RCC 7860 (cell line): ENCODE measurements at places on chromosomes 6 and 20.

DNA sequence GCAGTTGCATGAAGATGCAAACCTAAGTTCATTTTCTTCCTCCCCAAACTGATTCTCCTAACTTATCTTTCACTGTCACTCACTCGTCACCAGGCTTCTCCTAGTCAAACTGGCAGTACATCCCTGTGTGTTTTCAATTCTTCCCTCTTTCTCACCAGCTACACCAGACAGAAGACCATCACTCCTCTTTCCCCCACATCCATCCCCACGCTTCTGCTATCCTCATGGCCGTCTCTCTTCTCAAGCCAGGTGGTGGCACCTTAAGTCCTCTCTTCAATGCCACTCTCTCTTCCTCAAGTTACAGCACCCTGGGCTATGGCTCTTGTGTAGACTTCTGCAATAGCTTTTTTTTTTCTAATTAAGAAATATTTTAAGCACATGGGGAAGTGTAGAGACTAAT lies 14.4 kb upstream of the TREM2 start:
- no peak for DNase-seq

GRCh38 chr6:33834401-33835392 lies 30.9 kb upstream of the MLN start:
- no peak for DNase-seq

DNA sequence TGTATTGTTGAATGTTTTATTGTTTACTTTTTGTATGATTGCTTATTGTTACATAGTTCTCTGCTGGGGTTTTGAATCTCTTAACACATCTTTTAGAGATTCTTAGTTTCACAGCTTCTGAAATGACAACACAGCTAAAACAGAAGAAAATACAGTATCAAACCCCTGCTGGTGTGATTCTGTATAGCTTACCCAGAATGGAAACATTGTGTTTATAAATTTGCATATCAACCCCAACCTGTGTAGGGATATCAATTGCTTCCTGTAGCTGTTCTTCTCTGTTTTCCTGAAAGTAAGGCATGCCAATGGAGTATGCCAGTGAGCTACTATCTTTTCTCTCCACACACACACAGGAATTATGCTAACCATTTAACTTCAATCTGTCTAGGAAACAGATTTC lies 64.3 kb upstream of the ID4 start:
- no peak for DNase-seq

- peak; percentile 15 for DNase-seq
Observed at GRCh38 chr6:83062225-83062624, 3.4 kb downstream of the UBE3D start.

GRCh38 chr6:84455511-84456029 lies 228.1 kb upstream of the CEP162 start:
- DNase-seq = peak; percentile 37

- no peak for DNase-seq
Observed at GRCh38 chr6:89596056-89596455, 42.5 kb downstream of the LYRM2 start.

DNA sequence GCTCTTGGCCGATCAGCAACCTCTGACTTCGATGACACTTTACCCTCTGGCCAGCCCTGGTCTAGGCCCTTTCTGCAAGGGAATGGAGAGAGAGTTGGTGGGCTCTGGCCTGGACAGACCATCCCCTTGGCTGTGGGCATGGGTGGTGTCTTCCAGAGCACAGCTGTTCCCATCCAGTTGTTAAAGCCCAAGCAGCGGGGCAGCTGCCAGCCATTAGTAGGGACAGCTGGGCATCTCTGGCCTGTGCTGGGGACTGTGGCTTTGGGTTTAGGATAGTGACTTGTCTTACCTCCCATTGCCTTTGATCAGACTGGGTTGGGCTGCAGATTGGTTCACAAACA lies 2.8 kb downstream of the CDC25B start:
- no peak for DNase-seq

- DNase-seq = no peak
Observed at GRCh38 chr6:108748055-108748454, 100.2 kb upstream of the ARMC2 start.

GRCh38 chr6:5672581-5673011 lies 334.1 kb downstream of the NRN1 start:
- peak; percentile 66 for DNase-seq

GRCh38 chr20:48197066-48197465 lies 411.8 kb upstream of the SULF2 start:
- DNase-seq = no peak

DNA sequence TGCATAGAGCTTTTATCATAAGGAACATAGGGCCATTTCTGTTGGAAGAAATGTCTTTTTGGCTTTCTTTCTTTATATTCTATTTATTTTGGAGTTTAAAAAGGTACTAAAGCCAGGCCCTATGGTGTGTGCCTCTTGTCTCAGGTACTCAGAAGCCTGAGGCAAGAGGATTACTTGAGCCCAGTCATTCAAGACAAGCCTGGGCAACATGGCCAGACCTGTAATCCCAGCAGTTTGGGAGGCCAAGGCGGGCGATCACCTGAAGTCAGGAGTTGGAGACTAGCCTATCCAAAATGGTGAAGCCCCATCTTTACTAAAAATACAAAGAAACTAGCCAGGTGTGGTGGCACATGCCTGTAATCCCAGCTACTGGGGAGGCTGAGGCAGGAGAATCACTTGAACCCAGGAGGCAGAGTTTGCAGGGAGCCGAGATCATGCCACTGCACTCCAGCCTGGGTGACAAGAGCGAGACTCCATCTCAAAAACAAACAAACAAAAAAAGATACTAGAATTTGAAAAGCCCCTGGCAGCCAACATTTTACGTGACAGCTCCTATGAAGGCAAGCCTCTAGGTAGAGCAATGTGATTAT lies 80.0 kb downstream of the CBFA2T2 start:
- DNase-seq = no peak

DNA sequence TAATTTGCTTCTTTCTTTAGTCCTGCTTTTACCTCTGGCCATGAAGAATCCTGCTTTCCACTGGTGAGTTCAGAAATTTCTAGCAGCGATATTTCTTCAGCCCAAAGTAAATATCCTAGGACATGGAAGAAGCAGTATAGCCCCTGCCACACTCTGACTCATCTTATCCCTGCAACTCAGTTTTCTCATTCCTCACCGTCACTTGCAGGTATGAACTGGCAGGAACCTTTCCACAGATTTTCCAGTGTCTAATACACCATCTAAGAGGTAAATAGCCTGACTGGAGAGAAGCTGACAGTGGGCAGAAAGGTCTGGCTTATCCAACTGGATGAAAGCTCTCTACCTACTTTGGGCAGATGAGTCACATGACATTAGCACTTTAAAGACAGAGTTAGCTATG lies 816.7 kb upstream of the FLRT3 start:
- no peak for DNase-seq

- no peak for DNase-seq
Observed at GRCh38 chr20:3751305-3751674, 16.3 kb downstream of the ADISSP start.

DNA sequence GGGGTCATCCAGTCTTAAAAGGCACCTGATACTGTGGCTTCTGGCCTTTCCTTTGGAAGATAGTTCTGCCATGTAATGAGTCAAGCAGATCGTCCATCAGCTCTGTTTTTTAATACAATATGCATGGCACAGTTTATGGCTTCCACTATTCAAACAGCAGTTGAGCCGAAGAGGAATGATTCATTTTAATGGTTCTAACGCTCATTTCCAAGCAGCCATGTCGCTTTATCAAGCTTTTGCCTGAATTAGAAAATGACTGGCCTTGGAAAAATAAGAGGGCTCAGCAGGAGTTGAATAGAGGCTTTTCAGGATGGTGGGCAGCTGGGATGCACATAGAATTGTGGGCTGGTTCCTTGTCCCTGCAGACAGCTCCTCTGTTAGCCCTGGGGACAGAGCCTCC lies 138.1 kb downstream of the SOBP start:
- no peak for DNase-seq

- DNase-seq = no peak
Observed at GRCh38 chr6:161850562-161850961, 576.7 kb upstream of the AGPAT4 start.

DNA sequence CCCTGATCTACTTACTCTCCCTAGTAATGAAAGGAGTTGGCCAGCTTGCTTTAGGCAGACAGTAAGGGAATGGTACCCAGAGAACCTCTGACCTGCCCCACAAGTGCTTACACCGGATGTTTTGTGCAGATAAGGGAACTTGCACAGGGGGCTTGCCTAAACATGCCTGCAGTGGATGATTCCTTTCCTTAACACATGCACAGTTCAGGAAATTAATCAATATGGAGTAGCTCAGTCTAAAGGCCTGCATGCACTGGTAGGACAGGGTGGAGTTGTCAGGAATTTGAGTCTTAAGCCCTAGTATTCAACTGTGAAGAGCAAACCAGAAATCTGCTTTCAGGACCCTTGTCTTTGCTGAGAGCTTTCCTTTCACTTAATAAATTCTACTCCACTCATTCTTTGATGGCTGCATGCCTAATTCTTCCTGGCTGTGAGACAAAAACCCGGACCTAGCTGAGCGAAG lies 3.9 kb upstream of the TRIM38 start:
- DNase-seq = no peak

DNA sequence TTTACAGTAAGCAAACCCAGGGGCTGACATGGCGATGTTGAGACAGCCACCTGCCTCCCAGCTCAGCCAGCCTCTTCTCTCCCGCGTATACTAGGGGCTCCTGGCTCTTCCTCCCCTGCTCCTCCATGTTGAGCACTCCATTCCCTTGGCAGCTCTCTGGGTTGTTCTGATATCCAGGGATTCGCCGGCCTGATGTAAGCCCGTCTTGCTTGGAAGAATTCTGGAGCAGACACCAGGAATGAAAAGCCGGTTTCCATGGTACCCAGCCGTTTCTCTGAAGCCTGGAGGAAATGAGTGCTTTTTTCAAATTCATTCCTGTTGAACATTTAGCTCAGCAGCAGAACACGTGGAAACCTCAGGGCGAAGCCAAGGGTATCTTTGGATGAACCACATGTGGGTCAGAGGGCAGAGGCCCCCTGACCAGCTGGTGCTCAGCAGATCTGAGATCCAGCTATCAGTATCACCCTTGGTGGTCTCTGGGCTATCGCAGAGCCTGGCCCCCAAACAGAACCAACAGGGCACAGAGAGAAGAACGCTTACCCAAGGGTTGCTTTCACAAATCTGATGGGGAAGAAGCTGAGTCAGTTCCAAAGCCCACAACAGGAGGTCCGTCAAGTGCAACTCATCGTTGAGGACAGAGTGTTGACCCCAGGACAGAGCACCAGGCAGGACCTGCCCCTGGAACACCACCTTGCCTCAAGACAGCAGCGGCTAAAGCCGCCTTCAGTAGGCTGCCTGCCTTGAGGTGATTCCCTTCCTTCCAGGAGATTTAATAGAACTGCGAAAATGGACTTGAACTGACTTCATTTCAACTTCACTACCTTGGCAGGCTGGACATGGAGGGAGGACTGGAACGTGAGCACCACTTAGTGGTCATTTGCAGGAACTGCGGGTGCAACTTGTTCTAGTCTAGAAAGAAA lies 96.1 kb upstream of the RIN2 start:
- DNase-seq = peak; percentile 51

DNA sequence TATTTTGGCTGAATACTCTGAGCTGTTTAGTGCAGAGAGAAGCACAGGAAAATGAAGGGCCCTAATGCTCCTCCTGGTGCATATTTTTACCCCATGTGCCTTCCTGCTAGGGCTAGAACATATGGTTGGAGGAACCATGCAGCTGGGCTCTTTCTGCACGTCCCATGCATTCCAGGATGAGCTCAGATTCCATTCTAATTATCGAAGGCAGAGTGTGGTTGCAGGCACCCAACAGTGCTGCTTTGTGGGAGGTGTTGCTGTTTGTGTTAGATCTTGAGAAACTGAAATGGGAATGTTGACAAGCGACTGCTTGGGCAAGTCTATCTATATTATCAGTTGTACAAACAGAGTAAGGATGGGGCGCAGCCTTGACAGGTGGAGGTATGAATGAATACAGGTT lies 419.5 kb downstream of the DHX35 start:
- DNase-seq = no peak

GRCh38 chr20:53934421-53935343 lies 135.7 kb downstream of the BCAS1 start:
- peak; percentile 68 for DNase-seq

DNA sequence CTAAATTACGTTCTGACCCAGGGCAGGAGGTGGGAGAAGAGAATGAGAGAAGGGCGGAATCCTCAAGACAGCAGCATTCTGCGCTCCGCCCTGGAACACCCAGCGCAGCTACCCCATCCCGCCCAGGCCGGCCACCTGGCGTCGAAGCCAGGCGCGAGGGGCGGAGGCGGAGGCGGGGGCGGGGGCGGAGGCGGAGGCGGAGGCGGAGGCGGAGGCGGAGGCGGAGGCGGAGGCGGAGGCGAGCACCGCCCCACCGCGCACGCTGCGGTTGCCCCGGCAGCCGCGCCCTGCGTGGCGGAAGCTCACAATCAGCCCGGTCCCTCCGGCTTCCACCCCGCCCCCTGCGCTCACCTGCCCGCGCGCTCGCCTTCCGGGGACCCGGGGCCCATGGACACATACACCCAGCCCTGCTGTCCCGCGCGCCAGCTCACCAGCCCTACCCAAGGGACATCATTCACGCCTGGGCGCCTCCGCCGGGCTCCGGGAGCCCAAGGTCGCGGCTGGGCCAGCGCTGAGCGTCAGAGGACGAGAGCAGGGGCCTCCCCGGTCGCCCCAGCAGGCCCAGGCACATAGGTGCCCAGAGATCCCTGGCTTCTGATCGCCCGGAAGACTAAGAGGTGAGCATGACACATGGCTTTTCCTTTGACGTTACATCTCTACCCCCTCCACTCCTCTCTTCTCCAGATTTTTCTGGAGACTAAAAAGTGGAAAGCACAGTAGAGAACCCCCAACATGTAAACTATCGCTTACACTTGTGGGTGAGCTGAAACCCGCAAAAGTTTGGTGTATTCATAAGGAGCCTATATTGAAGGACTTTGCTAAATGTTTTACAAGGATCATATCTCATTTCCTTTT lies at the start of gene ANKEF1:
Gene ANKEF1, plus strand, starts transcription at position 271 of the 855 bp plus-strand sequence. CDS start 3,315 bp downstream, outside the sequence.
- peak; percentile 27 for DNase-seq

GRCh38 chr6:16630026-16630643 lies 131.1 kb downstream of the ATXN1 start:
- no peak for DNase-seq

DNA sequence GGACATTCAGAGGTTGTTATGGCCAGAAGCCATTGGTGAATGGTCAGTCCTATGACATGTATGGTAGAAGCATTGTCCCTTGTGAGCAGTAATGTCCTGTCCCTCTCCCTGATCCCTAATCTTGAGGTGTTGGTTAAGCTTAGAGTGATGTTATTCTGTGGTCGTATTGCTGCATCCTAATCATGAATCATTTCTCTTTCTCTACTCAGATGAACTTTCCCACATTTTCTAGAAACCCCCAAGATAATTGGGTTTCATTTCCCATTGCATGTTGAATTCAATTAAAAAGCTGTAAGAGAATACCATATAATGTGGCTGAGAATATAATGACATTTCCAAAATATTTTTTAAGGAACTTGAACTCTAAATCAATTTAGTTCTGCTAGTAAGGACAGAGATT lies 175.1 kb downstream of the PLCB4 start:
- DNase-seq = no peak

GRCh38 chr6:168318579-168319278 lies 848 bp downstream of the DACT2 start:
- no peak for DNase-seq

GRCh38 chr6:13348334-13349113 lies 20.2 kb upstream of the TBC1D7 start:
- no peak for DNase-seq

GRCh38 chr6:51049983-51050877 lies 231.6 kb downstream of the TFAP2B start:
- peak; percentile 70 for DNase-seq

- DNase-seq = no peak
Observed at GRCh38 chr6:167244064-167244960, 46.8 kb upstream of the UNC93A start.

GRCh38 chr6:5998711-5999687 lies 7.7 kb downstream of the NRN1 start:
- DNase-seq = no peak
